ENCODE measurements at places on chromosomes 5 and 9. TPM values are rescaled to one million over a fixed set of nuclear protein-coding genes. Genes with fewer than 3 reads are reported as not detected.

Gene INVS
- 36.5 TPM for total RNA-seq

Gene ZNF622
- 67.7 TPM for total RNA-seq

Gene NSMF
- total RNA-seq: 16.9 TPM

Gene IL7R
- 4.9 TPM for total RNA-seq

Gene SHOC1
- not detected for total RNA-seq

Gene SLC34A1
- total RNA-seq: not detected

Gene WDR38
- not detected for total RNA-seq

Gene UAP1L1
- 28.3 TPM for total RNA-seq

Gene MELK
- 17.2 TPM for total RNA-seq

Gene MAT2B
- total RNA-seq: 94.5 TPM

Gene CDH9
- total RNA-seq: not detected

Gene SPATA31A3
- not detected for total RNA-seq

Gene FGF1
- total RNA-seq: 4.0 TPM

Gene PKN3
- total RNA-seq: 4.0 TPM

Gene CRHBP
- total RNA-seq: 0.25 TPM

Gene ANKRD18A
- not detected for total RNA-seq

Gene HACD4
- total RNA-seq: 9.1 TPM

Gene PCDHA1
- total RNA-seq: under 0.01 TPM

Gene KIF4B
- total RNA-seq: under 0.01 TPM
